Pulmonary artery endothelial cell (primary cell): ENCODE measurements at places on chromosomes 5 and 9.

DNA sequence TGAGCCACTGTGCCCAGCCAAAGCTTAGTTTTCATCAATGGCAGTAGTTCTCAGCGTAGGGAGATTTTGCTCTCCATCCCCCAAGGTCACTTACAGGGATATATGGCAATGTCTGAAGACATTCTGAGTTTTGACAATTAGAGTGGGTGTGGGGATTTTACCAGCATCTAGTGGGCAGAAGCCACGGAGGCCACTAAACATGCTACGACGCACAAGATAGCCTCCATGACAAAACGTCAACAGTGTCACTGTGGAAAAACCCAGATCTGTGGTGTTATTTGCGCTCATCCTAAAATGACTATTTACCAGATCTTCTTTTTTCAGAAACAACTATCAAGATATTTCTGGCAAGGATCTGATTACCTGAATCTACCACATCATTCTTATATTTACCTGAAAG lies 68.2 kb downstream of the CDC14B start:
- DNase-seq: no peak

- no peak for DNase-seq
Observed at GRCh38 chr5:108481355-108481931, 99.5 kb upstream of the FBXL17 start.

- no peak for DNase-seq
Observed at GRCh38 chr9:136054798-136055714, 40.0 kb downstream of the NACC2 start.

DNA sequence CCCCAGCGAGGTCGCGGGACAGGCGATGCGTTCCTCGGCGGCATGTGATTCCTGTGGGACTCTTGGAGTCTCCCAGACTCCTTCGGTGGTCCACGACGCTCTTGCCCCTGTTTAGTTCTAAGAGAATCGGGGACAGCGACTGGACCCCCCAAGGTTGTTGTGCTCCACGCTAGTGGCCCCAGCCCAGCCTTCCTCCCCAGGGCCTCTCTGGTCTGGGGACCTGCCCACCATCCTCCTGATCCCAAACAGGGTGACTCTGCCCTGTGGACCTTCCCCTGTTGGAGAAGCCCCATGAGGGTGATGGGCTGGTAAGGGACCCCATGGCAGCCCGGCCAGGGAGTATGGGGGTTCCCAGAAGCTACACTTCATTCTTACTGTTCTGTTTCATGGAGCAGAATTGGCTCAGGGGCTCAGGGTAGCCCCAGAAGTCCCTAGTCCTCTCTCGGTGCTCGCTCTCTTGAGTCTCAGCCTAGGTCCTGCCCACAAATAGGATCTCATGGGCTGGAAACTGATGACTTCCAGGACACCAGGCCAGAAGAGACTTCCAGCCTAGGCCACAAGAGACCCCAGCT lies 880 bp downstream of the CARD19 start:
- DNase-seq: no peak

- no peak for DNase-seq
Observed at GRCh38 chr5:102130386-102130785, 165.7 kb downstream of the SLCO4C1 start.

- DNase-seq: no peak
Observed at GRCh38 chr9:88531920-88532698, 2.9 kb upstream of the NXNL2 start.

GRCh38 chr5:17891881-17892280 lies 257.6 kb downstream of the TAF11L14 start:
- DNase-seq: no peak

GRCh38 chr9:21810388-21810787 lies 8.0 kb downstream of the MTAP start:
- no peak for DNase-seq

DNA sequence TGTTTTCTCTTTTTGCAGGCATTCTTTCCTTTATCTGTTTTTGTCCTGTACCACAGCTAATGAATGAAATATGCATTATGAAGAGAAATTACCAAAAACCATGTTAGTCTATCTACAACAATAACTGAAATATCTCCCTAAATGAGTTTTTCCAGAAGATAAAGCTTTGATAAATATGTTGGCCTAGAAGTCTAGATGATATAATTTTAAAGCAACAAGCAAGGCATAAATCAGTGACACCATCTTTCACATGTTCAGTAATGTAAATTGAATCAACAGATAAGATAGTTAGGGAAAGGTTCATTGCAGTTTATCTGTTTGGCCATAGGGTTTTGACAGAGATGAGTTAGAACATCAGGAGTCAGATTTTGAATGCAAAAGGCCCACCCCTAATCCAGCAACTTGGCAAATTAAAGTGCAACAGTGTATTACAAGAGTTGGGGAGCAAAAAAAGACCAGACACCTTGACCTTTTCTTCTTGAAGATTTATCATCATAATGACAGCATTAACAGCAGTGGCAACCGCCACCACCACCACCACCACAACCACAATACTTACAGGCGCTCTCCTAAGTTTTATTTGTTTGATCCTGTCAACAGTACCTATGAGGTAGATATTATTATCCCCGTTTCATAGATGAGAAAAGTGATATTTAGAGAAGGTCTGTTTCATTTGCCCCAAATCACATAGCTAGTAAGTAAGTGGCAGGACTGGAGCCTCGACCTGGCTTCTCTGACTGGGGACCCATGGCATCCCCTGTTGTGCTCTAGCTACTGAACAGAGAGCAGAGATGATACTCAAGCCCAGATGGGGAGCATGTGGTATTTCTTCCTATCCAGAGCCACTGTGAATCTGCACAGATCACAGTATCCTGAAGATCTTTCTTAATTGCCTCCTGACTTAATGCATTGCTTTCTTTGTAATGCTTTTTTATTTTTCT lies 122.8 kb upstream of the DHFR start:
- no peak for DNase-seq

DNA sequence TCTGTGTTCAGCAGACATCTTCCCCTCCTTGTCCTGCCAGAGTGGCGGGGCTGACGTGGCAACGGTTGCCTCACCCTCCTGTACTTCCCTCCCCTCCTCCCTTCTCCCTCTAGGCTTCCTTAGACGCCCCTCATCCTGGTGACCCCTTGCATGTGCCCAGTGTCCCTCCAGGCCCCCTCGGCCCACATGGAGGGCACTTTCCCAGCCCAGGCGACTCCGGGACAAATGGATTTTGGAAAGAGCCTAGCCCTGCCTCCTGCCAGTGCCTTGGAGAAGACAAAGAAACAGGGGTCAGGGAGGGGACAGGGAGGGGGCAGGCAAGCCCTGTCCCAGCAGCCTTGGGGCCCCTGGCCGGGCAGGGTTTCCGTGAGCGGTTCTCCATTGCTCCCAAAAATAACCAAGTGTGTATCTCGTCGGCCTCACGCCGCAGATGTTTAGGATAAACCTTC lies 38.3 kb upstream of the NEURL1B start:
- DNase-seq: no peak

DNA sequence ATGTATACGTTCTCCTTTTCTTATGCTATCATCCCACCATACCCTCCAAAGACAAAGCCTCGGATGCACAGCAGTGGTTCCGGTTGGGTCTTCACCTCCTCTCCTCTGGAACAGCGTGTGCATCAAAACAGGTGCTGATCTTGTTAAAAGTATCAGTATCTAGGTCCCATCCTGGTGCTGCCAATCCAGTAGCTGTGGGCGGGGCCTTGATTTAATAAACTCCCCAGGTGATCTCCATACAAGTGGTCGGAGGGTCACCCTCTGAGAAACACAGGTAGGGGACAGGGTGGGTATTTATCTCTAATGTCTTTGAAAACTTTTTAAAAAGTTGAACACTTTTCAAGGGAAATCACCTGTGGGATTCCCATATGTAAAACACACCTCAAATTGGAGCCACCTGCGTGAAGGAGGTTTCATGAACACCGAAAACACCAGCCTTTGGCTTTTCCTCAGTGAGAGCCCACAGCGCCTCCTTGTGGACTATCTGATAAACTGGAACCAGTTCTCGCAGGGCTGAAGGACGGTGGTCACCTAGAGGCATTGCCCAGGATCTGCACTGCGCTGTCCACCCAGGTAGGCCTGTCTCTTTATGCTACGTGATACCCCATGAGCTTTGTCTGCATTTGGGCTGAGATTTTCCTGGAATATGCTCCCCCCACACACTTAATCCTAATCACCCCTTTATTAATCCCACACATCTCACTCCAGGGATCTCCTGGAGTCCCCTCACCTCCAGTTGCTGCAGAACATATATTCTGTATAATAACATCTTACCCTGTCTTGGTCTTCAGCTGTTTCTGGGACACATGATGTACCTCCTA lies 80.5 kb upstream of the EPB41L4B start:
- DNase-seq: no peak

GRCh38 chr5:21236104-21236503 lies 1248.1 kb upstream of the CDH18 start:
- no peak for DNase-seq

DNA sequence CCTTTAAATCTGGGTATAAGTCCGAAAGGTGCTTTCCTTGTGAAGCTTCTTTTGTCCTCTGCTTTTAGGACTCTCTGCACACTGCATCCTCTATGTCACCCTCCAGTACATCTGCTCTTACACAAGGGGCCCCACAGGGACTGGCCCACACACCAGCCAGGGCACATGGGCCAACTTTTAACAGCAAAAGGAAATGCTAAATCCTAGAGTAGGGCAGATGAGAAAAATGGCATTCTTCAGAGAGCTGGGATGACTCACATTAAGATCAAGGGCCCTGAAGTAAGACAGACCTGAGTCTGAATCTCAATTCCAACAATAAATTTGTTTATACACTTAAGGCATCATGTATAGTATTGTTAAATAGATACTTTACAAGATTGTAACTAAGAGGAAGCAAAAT lies 40.3 kb upstream of the CDKN2B start:
- no peak for DNase-seq

GRCh38 chr5:34709861-34710673 lies 53.9 kb downstream of the RAI14 start:
- DNase-seq: peak; percentile 93

DNA sequence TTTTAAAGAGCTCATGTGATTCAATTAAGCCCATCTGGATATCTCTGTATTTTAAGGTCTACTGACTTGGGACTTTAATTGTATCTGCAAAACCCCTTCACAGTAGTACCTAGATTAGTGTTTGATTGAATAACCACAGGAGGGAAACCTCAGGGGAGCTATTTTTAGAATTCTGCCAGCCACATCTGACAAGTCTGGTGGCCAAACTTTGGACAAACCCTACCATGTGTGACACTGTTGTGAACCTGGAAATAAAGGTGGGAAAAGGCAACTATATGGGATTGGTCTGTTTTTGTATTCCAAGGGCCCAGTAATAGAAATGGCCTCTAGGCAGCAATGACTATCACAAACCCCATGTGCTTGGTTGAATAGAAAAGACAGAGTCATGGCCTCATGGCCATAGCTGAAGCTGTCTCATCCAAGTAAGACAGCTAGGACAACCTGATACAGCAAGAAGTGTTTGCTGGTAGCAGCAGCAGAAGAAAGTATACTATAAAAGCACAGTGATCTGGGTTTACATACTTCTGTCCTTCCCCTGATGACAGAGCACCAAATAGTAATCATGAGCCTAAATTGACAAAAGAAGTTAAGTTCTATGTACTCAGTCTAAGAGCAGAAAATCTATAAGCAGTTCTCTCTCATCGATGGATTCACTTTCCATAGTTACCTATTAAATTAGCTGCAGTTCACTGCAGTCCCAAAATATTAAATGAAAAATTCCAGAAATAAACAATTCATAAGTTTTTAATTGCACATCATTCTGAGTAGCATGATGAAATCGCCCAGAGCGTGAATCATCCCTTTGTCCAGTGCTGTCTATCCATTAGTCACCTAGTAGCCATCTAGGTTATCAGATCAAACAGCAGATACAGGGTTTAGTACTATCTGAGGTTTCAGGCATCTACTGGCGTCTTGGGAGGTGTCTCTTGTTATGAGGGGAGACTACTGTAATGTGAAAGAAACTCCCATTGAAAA lies 189.8 kb downstream of the ARHGAP26 start:
- no peak for DNase-seq

DNA sequence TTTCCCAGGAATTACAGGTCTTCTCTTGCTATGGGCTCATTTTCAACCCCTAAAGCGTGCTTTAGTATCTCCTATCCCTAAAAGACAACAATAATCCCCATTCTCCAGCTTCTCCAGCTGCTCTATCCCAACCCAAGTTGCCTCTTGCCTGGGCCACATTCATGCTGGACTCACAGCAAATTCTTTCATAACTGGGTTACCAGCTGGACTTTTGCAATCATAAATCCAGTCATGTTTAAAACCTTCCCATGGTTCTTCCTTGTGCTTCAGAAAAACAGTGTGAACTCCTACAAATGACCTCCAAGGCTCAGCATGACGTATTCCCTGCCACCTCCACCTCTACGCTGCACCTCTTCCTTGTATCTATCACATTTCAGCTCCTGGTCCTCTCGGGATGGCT lies 346.9 kb downstream of the GADD45G start:
- DNase-seq: no peak

GRCh38 chr9:136725612-136726011 lies 13.2 kb downstream of the DIPK1B start:
- peak; percentile 48 for DNase-seq

GRCh38 chr5:110001648-110002047 lies 311.9 kb downstream of the MAN2A1 start:
- no peak for DNase-seq

DNA sequence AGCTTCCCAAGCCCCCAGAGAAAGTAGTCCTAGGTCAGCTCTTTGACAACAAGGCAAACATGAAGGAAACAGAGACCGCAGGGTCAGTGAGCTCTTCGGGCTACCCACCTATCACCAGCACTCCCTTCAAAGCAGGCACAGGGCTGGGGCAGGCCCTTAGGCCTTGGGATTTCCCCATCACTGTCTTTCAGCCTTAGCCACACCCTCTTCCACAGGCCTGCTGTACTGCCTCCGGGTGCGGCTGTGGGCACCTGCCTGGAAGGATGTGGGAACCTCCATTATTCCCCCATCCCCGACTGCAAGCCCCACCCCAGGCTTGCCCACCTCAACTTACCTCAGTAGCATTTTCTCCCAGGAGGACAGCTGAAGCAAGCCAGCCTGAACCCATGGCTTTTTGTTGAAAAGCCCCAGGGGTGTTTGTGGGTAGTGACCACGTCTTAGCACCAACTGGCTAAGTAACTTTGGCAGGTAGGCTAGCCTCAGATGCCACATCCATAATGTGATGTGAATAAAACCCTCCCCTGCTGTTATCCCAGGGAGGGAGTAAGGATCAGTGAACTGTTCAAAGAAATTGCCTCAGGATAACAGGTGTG lies 100.2 kb downstream of the PIK3R1 start:
- no peak for DNase-seq

GRCh38 chr5:42875785-42876374 lies 64.2 kb upstream of the SELENOP start:
- no peak for DNase-seq

DNA sequence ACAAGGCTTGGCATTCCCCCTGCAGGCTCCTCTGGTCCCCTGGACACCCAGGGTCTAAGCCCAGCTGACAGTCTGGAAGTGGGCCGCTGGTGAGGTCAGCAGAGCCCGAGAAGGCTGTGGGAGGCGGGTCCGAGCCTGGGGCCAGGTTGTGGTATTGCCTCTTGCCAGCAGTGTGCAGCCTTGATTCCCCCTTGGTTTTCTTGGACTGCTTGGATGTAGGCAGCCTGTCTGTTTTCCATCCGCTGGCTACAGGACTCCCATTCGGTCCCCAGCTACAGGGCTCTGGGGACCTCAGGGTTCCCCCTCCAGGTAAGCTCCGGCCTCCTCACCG lies 1.6 kb downstream of the AIF1L start:
- DNase-seq: no peak
